HL-60 (cell line): ENCODE measurements at places on chromosomes 4 and X.

- no peak for DNase-seq
Observed at GRCh38 chr4:64713256-64713840, 304.1 kb upstream of the TECRL start.

DNA sequence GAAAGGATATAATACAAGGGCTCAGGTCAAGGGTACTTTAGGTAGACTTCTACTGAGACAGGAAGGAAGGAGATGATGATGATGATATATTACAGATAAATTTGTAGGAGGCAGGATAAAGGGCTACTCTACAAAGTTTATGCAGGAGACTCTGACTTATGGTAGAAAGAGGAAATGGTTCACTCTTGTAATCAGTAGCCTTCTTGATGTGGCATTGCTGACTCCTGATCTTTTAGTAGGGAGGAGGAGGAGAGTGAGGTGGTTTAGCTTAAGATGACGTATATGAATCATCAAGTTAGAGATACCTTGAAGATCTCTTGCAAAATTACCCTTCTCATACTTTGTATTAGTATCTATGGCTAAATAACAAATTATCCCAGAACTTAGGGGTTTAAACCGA lies 4.7 kb downstream of the BLTP1 start:
- no peak for DNase-seq

DNA sequence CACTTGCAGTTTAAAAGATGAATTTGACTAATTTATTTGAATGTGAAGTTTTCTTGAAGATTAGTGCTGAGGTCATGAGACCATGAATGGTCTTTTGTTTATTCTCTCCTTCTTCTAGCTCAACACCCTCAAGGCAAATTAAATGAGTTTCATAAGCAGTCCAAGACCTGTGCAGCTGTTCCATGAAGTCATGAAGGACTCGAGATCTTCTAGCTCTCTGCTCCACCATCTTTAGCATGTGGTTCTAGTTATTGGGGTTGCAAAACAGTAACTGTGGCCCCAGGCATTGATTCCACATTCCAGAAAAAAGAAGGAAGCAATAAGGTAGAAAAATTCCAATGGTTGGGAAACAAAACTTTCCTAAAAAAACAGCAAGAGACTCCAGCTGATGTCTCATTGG lies 84.2 kb upstream of the HS3ST1 start:
- DNase-seq: no peak

GRCh38 chr4:119209586-119209985 lies 2.9 kb upstream of the USP53 start:
- DNase-seq: no peak

- no peak for DNase-seq
Observed at GRCh38 chr4:95048296-95048695, 290.5 kb downstream of the BMPR1B start.

GRCh38 chr4:15542760-15543159 lies 73.1 kb downstream of the CC2D2A start:
- no peak for DNase-seq

DNA sequence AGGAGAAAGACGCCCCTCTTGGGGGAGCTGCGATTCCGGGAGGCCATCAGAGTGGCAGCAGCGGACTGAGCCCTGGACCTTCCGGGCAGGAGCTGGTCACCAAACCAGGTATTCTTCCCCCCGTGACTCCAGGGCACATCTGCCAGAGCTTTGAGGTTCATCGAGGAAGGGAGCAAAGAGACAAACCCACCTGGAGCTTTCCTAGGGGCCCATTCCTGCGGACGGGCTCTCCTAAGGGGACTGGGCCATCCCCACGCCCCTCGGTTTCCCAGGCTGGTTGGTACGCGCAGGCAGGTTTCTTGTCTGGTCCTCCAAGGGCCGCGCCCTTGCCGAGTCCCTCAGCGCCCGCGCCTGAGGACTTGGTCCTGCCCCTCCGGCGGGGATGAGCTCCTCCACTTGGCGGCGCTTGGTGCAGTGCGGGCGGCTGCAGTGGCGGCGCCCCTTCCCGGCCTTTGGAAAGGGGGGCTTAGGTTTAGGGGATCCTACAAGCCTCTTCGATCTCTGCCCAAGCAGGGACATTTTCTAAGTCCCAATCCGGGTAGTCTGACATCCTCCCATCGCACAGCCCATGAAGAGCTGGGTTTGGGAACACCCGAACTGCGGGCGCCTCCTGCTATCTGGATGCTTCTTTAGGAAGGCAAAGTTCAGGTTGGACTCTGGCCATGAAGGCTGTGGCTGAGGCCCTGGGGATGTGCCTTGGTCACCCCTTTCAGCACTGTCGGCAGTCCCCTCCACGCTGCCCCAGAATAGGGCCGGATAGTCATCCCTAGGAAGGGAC lies 538 bp downstream of the STBD1 start:
- no peak for DNase-seq

DNA sequence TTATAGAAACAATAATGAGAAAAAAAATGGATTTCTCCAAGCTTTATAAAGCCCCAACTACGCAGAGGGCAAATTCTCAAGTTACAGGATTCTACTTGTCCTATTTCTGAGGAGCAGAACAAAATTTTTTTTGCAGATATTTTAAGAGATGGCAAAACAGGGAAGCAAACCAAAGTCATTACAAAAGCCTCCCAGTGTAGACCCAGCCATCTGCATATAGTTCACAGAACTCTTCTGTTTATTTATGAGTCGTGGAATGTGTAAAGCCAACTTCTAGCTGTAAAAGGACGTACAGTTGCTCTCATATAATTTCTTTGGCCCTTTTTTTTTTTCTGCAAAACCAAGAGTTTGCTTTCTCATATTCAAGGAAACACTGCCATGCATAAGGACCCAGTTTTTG lies 120.4 kb downstream of the PCDH7 start:
- no peak for DNase-seq

- DNase-seq: no peak
Observed at GRCh38 chrX:52979993-52980392, 21.7 kb upstream of the FAM156A start.

- no peak for DNase-seq
Observed at GRCh38 chrX:104112326-104112951, at the start of gene ZCCHC18. ZCCHC18 (plus strand) TSS chrX:104112523; CDS start chrX:104114112, 1,589 bp downstream.

GRCh38 chr4:17515445-17516407 lies 761 bp downstream of the CLRN2 start:
- DNase-seq: no peak

DNA sequence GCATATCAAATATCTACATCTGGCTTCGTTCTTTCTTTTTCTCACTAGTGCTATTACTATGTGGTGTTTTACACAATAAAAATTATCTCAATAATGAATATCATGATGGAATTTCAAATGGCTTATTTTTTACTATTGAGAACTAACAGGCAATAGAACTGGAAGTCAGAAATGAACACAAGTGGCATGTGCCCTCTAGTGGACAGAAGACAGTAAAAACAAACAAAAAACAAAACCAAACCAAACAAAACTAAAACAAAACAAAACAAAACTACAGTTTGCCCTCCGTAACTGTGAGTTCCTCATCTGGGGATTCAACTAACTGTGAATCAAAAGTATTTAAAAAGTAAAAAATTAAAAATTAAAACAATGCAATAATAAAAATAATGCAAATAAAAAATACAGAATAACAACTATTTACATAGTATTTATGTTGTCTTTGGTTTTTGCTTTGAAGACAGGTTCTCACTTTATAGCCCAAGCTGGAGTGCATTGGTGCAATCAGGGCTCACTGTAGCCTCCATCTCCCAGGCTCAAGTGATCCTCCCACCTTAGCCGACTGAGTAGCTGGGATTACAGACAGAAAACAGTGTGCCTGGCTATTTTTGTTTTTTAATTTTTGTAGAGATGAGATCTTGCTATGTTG lies 195.6 kb upstream of the TACR3 start:
- no peak for DNase-seq

GRCh38 chr4:8405516-8405875 lies 35.0 kb downstream of the ACOX3 start:
- no peak for DNase-seq

DNA sequence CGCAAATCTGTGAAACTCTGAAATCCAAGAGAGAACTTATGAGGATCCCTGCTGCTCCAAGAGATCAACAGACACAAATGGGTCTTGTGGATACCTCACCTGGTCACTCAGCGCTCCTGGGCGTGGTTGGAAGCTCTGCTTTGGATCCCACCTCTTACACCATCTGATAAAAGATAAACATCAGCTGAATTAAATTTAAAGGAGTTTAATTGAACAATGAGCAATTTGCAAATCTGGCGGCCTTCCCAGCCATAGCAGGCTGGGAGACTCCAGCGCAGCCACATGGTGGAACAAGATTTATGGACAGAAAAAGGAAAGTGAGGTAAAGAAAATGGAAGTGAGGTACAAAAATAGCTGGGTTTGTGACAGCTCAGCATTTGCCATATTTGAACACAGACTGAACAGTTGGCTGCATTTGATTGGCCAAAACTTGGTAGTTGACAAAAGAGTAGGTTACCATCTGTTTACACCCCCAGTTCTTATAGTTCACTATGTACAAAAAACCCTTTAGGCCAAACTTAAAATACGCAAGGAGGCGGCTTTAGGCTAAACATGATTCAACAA lies 437.3 kb upstream of the NDST3 start:
- no peak for DNase-seq

GRCh38 chr4:178395798-178396197 lies 953.6 kb upstream of the AGA start:
- no peak for DNase-seq

- DNase-seq: no peak
Observed at GRCh38 chrX:153475271-153475670, 4.9 kb upstream of the HAUS7 start.

GRCh38 chr4:123477711-123478209 lies 81.2 kb downstream of the SPRY1 start:
- no peak for DNase-seq

DNA sequence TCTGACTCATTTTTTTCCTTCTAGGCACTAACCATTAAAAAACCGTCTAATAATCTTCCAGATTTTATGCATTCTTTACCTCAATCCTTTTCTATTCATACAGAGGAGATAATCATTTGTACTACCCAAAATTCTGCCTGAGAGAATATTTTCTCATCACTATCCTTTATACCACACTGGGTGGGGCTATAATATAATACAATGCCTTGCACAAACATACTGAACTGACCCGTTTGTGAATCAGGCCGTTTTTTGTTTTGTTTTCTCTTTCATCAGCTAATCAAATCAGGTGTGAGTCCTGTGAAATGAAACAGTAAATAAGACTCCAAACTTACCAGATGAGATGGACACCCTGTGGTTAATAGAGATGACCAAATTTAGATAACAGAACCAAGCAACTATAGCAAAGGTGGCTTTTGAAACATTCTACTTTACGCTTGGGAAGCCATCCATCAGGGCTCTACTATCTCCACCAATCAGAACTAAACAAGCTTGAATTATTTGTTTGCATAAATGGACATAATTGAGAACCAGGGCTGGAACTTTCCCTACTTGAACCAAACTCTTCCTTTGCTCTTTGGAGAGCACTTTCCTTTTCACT lies 573.0 kb downstream of the GABRG1 start:
- no peak for DNase-seq

DNA sequence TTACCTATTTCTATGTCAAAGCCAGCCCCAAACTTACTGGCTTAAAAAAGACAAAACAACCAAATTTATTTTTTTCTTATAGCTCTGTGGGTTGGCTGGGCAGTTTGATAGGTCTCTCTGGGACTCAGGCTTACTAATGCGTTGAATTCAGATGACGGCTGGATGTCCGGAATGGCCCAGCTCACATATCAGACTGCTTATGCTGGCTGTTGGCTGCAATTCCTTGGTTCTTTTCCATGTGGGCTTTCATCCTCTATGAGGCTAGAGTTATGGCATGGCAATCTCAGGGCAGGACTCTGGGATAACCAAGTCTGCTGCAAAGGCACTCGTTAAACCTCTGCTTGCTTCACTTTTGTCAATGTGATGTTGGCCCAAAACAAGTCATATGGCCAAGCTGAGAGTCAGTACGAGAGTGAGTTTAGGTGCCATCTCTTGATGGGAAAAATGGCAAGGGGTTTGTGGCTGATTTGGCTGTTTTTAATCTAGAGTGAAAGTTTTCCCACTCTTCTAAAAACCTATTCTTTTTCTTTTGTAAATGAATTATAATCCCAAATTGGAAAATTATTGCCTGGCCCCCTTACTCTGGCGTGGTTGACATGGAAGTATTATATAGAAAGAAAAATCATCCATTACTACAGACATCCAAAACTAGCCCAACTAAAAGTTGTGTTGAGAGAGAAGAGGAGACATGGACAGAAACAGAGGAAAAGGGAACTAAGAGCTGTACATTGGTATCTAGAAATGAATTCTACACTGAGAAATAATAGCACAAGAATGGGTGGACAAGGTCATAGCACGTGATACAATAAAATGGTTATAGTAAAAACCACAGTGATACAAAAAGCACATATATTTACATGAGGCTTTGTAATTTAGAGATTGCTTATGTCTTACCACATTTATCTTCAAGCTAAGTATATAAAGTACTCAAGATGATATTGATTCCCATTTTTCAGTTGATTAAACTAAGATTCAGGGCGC lies 6.6 kb downstream of the PRIMPOL start:
- DNase-seq: no peak

DNA sequence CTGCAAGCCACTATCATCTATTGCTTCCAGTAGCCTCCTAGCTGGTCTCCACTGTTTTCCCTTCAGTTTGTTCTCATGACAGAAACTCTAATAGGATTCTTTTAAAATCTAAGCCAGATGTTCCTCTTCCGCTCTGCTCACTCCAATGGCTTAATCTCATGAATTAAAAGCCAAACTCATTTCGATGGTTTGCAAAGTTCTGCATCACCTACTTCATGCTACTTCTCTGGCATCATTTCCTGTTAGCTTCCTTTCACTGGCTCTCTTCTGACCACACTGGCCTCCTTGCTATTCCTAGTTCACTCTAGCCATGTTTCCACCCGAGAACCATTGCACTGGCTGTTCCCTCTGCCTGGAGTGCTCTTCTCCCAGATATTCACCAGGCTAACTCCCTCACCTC lies 102.0 kb upstream of the LSM6 start:
- DNase-seq: no peak

GRCh38 chr4:113657586-113658233 lies 103.8 kb downstream of the CAMK2D start:
- DNase-seq: no peak

- DNase-seq: no peak
Observed at GRCh38 chrX:17214962-17215361, 160.0 kb upstream of the NHS start.

- no peak for DNase-seq
Observed at GRCh38 chr4:149296084-149296483, 519.6 kb downstream of the IQCM start.

DNA sequence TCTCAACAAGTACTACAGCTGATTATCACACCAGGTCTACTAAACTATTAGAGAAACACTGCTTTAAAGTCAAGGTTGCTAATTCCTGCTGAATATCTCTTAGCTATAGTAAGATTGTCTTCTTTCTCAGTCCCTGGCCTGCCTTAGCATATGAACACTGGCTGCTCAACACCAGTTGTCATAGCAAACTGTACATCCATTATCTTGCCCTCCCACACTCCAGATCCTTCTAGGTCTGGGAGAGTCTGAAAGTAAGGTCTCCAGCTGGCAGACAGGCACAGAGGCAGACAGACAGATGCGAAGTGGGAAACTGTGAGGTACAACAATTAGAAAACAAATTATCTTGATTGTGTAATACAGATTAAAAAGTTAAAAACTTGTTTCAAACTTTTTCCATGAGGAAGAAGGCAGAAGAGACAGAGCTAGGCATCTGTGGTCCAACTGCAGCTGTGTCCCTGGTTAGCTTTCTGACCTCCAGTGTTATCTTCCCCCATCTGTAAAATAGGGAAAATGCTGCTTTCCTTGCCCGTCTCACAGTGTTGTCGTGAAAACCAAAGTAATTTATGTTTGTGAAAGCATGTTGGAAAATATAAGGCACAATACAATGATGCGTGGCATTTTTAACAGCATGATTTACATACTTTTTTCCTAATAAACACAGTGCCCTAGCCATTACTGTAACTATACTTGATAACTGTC lies 133.8 kb downstream of the KLHL13 start:
- DNase-seq: no peak

GRCh38 chr4:141851246-141851891 lies 215.0 kb downstream of the IL15 start:
- no peak for DNase-seq
